ENCODE measurements at places on chromosomes 7 and 10. TPM values are rescaled to one million over a fixed set of nuclear protein-coding genes. Genes with fewer than 3 reads are reported as not detected.

- no peak for DNase-seq
These were observed 70.9 kb downstream of the FAM171A1 start for GRCh38 chr10:15300145-15300544.

Gene IKZF1
- 282 TPM for total RNA-seq

Gene DLX6
- not detected for total RNA-seq

Gene CPN1
- total RNA-seq: not detected

Measured in activated CD4-positive, alpha-beta T cell treated with anti-CD3 and anti-CD28 coated beads, Interleukin-2, amount 10 ng/mL, durations not matched to agents 24 days and 14 days (primary cell).